Memory B cell (primary cell): ENCODE measurements at places on chromosomes 7 and 10.
A peak's percentile ranks its signal among the peaks of the same experiment; 100 is the strongest.

DNA sequence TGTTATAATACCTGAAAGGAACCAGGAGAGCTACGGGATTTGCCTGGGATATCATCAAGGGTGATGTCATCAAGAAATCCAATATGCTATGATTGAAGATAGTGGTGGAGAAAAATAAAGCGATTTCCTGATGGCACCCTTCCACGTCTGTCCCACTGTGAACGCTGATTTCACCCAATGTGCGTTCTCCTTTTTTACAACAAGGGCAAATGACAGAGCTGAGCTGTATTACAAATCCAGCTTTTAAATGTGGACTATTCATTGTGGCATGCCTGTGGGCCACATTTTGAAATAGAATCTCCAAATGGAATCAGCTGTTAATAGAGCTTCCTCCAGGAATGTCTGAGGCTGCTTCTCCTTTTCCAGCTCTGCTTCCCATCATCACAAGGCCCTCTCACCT is 23.3 kb downstream of the SLC13A4 start:
- no peak overlapping the region for H3K4me3 ChIP-seq
- no peak overlapping the region for H3K27ac ChIP-seq
- H3K27me3 ChIP-seq: no peaks in the 10 kb centered on the region
- peaks cover 2% of the 10 kb centered on the region for H3K36me3 ChIP-seq
- no peak for DNase-seq
- no peaks in the 10 kb centered on the region for H3K4me1 ChIP-seq

DNA sequence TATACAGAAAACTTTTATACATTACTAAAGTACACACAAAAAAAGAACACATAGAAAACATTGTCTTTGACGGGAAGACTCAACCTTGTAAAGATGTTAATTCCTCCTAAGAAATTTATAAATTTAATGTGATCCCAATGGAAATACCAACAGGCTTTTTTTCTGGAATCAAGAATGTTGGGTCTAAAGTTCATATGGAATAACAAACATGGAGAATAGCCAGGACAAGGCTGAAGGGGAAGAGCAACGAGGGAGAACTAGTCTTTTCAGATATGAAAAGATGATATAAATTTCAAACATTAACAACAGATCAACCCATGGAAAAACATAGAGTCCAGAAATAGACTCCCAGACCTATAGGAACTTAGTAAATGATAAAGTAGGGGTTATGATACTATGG is 19.8 kb downstream of the HIPK2 start:
- H3K4me1 ChIP-seq: peaks cover 50% of the 10 kb centered on the region
- H3K27me3 ChIP-seq: no peaks in the 10 kb centered on the region
- H3K4me3 ChIP-seq: no peak overlapping the region
- peaks cover 32% of the 10 kb centered on the region for H3K36me3 ChIP-seq

DNA sequence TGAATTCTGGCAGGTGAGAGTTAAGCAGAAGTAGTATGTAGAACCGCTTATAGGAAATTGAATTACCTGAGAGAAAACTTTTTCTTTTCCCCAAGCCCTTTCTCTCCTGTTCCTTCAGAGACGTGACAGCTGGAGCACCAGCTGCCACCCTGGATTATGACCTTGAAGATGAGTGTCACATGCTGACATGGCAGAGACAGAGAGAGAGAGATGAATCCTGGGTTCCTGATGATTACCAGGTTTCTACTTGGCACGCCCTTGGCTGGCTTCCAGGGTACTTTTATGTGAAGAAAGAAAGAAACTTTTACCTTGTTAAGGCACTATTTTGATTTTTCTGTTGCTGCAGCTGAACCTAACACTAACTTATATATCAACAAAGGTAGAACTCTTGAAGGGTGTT is 99.9 kb downstream of the GPR26 start:
- H3K27ac ChIP-seq: no peak overlapping the region
- H3K4me1 ChIP-seq: no peaks in the 10 kb centered on the region
- peaks cover 5% of the 10 kb centered on the region for H3K27me3 ChIP-seq
- no peaks in the 10 kb centered on the region for H3K36me3 ChIP-seq
- H3K4me3 ChIP-seq: no peak overlapping the region

- H3K4me1 ChIP-seq: peaks cover 20% of the 10 kb centered on the region
- H3K36me3 ChIP-seq: peaks cover 3% of the 10 kb centered on the region
- H3K4me3 ChIP-seq: no peak overlapping the region
- H3K27ac ChIP-seq: no peak overlapping the region
- no peak for DNase-seq
- H3K27me3 ChIP-seq: no peaks in the 10 kb centered on the region
These were observed 260.9 kb downstream of the ADARB2 start for GRCh38 chr10:1476455-1476803.

DNA sequence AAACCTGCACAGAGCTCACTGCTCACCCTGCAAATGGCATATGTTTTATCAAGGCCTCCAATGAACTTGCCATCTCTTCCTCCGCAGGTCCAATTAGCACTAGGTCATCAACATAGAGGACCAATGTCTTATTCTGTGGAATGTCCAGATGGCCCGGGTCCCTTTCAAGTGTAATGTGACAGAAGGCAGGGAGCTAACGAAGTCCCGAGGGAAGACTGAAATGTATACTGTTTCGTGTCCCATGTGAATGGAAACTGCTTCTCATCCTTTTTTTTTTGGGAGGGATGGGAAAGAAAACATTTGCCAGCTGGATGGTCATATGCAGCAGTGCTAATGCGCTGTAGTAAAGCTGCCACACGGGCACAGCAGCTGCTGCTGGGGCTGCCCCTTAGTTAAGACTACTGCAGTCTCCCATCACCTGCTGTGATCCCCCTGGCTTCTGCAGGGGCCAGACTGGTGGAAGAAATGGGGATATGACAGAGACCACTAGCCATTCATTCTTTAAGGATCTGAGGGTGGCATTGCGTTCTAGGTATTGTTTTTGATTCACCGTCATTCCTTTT is 61.7 kb upstream of the CCNY start:
- no peak for DNase-seq
- peaks cover 2% of the 10 kb centered on the region for H3K36me3 ChIP-seq
- H3K27me3 ChIP-seq: peaks cover 5% of the 10 kb centered on the region
- no peaks in the 10 kb centered on the region for H3K4me1 ChIP-seq
- no peak overlapping the region for H3K27ac ChIP-seq

GRCh38 chr10:132521041-132521465 is 16.5 kb upstream of the INPP5A start:
- H3K4me3 ChIP-seq: no peak overlapping the region
- peaks cover 7% of the 10 kb centered on the region for H3K4me1 ChIP-seq
- H3K27ac ChIP-seq: no peak overlapping the region
- H3K27me3 ChIP-seq: peaks cover 7% of the 10 kb centered on the region
- DNase-seq: no peak

DNA sequence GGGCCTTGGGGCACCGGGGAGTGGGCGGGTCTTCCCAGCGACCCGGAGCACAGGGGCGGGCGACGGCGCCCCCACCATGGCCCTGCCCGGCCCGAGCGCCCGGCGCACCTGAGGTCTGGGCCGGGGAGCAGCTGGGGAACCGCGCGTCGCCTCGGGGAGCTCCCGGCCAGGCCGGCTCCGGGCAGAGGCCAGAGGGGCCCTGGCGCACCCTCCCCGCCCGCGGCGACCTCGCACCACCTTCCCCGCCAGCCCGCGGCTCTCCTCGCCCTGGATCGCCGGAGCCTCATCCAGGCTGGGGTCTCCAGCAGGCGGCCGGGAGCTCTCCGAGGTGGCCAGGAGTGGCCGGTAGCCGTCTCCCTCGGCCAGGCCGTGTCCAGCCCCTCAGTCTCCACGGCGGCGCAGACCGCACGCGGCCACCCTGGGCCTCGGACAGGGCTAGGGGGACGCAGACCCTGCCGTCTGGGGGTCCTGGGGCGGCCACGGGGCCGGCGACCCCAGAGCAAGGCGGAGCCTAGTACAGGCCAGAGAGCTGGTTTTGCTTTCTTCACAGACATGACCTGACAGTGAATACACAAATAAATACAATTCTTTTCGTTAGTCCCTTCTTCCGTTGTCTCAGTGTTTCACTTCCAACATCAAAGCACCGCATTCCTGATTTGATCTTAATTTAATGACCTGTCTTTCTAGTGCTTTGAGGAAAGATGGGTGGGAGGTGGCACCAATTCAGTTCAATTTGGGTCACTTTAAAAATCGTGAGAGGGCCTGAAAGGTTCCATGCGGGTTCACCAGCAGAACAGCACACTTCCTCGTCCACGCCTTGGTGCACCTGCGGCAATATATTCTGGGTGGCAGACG is 356.9 kb downstream of the DNAJB6 start:
- no peaks in the 10 kb centered on the region for H3K36me3 ChIP-seq
- DNase-seq: peak; percentile 5
- H3K27me3 ChIP-seq: peaks cover 2% of the 10 kb centered on the region
- H3K4me1 ChIP-seq: no peaks in the 10 kb centered on the region

GRCh38 chr7:51016546-51016945 is 233.8 kb upstream of the GRB10 start:
- H3K27ac ChIP-seq: no peak overlapping the region
- H3K4me3 ChIP-seq: no peak overlapping the region
- DNase-seq: no peak
- H3K27me3 ChIP-seq: no peaks in the 10 kb centered on the region
- no peaks in the 10 kb centered on the region for H3K4me1 ChIP-seq

GRCh38 chr10:50470798-50471582 is 152.8 kb downstream of the SGMS1 start:
- no peak overlapping the region for H3K4me3 ChIP-seq
- DNase-seq: no peak
- H3K4me1 ChIP-seq: peaks cover 29% of the 10 kb centered on the region
- H3K27ac ChIP-seq: no peak overlapping the region
